ENCODE measurements at places on chromosomes 2 and 18. TPM values are rescaled to one million over a fixed set of nuclear protein-coding genes. Genes with fewer than 3 reads are reported as not detected.

DNA sequence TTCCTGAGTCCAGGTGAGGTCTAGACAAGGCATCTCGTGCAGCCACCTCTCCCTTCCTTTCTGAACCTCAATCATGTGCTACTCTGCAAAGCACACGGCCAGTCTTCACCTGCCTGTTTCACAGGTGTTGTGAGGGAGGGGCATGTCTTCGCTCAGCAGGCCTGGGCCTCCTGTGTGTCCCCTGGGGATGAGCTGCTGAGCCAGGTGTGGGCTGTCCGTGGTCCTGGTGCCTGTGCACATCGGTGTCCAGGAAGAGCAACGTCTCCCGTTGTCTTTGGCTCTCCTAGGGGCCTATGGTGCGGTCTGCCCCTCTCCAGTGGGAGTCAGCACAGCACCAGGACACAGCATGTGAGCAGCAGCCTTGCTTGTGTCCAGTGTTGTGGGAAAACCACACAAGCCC is 16.7 kb downstream of the ARHGEF4 start:
- no peak for DNase-seq

DNA sequence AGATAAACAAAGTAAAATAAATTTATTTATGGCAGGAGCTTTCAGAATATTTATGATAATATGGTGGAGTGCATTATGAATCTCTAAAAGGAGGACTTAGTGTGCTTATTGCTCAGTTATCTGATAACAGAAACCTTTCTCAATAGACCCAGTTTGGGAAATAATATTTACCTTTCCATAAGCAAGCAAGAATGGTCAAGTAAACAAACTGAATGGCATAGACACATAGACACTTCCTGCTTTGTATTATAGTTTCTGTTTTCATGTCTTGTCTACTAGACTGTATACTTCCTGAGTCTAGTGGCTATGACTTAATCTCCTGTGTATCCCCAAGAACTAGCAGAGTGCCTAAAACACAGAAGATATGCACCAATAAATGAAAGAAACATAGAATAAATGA is 87.8 kb downstream of the UPP2 start:
- peak; percentile 42 for DNase-seq

GALNT3 gene
- total RNA-seq = 60.3 TPM

RGPD3 gene
- total RNA-seq = 1.0 TPM

DNA sequence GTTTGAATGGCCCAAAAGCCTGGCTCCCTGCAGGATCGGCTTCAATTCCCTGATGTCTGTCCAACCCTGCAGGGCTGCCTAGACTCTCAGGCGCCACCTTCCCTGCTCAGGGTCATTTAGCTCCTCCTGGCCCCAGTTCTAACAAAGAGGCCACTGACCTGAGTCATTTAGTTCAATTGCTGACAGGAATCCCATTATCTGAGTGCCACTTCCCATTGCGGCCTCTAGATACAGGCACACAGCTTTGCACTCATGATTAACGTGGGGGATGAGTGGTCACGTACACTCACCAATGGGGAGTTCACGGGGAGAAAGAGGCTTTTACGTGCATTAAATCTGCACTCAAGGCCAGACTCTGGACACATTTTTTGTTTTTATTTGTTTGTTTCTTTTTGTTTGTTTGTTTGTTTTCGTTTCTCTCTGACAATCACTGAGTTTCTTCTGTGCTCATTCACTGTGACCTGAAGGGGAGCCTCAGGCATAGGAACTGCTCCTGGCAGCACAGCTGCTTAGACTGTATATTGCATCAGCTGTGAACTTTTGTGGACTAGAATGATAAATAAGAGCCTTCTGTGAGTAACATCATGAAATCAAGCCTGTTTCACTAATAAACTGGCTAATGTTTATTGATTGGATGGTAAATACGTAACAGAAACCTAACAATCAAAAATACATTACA is 118.9 kb upstream of the CTNNA2 start:
- DNase-seq = no peak

NRP2 gene
- total RNA-seq = 39.1 TPM

- DNase-seq = no peak
Observed at GRCh38 chr2:37782721-37783371, 111.4 kb upstream of the CDC42EP3 start.

ALK gene
- not detected for total RNA-seq

GRCh38 chr18:3631887-3632286 is 181.9 kb downstream of the TGIF1 start:
- no peak for DNase-seq

SNORC gene
- 0.69 TPM for total RNA-seq

ACVR1C gene
- total RNA-seq = 0.40 TPM

GRCh38 chr2:163155279-163155883 is 316.8 kb upstream of the KCNH7 start:
- peak; percentile 58 for DNase-seq

ERFE gene
- 10.4 TPM for total RNA-seq

GRCh38 chr2:4486971-4487370 is 783.6 kb downstream of the DCDC2C start:
- no peak for DNase-seq

RGPD8 gene
- 23.0 TPM for total RNA-seq

DNA sequence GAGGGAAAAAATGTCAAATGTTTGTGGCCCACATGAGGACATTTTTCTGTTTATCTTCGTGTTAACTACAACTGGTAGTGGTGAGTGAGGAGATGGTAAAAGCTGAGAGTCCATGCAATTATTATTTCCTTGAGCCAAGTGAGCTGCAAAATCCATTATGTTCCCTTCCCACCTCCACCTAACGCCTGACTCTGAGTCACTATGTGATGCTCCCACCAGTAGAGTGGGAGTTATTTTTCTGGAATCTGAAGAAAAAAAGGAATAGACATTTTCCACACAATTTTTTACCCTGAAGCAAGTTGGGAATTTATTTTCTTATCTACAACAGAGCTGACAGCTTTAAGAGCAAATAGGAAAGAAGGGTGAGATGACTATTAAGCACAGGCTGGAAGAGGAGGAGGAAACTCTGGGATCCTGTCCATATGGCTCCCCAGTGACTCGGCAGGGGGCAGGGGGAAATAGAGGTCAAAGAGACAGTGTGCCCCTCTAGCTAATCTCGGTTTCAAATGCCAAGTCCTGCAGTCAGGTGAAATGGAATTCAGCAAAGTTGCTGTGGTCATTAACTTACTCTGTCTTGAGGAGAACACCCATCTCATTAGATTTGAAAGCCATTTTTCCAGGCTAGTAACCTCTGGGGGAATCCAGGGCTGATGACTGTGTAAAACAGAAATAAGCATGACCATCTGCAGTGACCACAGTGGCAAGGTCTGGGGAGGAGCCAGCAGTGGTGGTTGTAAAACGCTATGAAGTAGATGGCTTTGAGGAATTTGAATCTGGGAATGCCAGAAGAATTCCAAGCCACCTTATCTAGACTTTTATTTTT is 463.9 kb downstream of the STK39 start:
- peak; percentile 96 for DNase-seq

DNA sequence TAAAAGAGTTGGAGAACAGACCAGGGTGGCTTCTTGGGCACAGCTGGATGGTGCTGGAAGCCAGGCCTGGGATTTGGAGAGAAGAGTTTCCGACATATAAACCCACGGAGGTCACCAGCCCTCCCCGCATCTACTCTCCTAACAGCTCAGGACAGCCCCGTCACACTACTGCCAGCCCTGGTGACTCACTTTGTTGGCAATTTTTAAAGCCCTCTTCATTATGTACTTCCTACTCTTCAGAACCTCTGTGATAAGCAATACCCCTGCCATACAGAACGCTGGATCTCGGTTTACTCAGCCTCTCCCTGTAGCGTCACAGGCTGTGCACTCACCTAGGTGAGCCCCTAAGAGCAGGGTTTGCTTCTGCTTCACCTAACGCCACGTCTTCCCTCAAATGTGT is 48.1 kb downstream of the ID2 start:
- no peak for DNase-seq

- DNase-seq = no peak
Observed at GRCh38 chr2:55033076-55033742, 17.0 kb downstream of the RTN4 start.

DNA sequence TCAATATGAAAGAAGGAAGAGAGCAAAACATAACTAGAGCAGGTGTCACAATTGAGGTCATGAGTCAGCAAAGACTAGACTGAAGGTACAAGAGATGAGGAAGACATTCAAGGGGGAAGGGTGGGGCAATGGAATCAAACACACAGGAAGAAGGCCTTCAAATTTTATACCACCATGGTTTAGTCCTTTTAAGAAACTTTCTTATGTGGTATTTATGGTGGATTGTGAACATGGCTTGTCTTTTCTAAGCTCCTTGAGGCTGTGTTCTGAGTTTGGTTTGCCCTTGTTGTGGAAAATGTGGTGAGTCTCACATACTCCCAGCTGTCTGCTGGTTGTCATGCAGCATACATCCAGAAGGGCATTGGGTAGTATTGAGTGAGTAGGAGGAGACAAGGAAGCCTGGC is 62.1 kb downstream of the NABP1 start:
- no peak for DNase-seq

TNFRSF11A gene
- 1.4 TPM for total RNA-seq

DNA sequence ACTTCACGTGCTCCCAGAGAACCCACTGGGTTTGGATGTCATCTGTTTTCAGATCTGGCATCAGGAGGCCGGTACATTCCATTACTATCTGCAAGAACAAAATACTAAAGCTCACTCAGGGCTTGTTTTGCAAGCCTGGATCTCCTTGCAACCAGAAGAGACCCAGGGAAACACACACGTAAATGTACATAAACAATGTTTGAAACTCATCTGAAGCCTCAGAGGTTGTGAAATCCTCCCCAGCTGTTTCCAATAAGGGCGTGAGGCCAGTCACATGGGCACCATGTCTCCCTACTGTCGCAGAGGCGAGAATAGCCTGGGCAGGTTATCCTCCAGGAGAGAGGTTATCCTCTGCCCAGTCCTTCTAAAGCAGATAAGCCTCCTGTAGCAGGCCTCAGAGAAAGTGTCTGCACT is 186.9 kb downstream of the GFPT1 start:
- no peak for DNase-seq

EVX2 gene
- total RNA-seq = not detected

GRHL1 gene
- 4.0 TPM for total RNA-seq

KRTCAP3 gene
- total RNA-seq = 3.5 TPM

- DNase-seq = no peak
Observed at GRCh38 chr2:174495365-174496012, 8.7 kb upstream of the GPR155 start.

GRCh38 chr2:20362701-20363435 is 12.2 kb upstream of the PUM2 start:
- DNase-seq = no peak

REEP1 gene
- total RNA-seq = 0.17 TPM

FNDC4 gene
- total RNA-seq = 30.4 TPM

Measured in renal cortical epithelial cell (primary cell).